ENCODE measurements at places on chromosomes 3 and 15.

GRCh38 chr3:21654662-21655061 is 96.3 kb downstream of the ZNF385D start:
- no peak for DNase-seq

DNA sequence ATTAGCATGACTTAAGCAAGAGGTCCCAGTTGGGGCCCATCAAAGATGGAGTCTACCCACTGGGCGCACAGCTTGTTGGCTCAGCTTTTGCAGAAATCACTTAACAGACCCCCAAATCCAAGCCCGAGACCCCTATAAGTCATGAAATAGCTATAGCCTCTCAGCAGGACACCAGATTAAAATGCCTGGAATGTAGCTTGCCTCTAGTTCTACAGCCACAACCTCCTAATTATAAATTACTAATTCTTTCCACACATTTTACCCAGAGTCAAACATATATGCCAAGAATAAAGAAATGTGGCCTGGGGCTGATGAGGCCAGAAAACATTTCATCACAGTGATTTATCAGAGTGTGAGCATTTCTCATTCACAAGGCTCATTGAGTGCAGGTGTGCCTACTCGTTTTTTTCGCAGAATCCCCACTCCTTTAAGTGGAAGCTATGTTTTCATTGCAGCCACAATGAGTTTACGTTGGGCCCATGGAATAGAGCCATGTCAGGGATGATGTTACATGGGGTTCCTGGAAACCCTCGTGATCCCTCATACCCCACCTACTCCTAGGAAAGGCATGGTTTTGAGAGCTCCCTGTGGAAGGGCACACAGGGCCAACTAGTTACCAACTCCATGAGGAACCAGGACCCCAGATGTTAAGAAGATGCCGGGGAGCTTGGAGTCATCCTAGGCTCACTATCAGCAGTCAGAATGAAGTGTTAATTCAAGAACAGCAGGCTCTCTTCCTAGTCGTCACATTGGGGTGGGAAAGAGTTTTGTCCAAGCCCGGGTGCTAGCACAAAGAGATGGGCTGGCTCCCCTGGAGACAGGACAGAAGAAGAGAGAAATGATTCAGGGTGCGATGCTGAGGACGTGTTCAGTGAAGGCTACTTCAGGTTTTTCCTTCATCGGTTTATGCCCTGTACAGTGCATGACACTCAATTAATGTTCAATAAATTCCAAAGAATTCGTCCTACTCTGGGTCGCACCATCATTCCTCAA is 90.2 kb upstream of the ABHD17C start:
- no peak for DNase-seq

- peak; percentile 78 for DNase-seq
Observed at GRCh38 chr3:187011915-187012314, 81.6 kb downstream of the ST6GAL1 start.

DNA sequence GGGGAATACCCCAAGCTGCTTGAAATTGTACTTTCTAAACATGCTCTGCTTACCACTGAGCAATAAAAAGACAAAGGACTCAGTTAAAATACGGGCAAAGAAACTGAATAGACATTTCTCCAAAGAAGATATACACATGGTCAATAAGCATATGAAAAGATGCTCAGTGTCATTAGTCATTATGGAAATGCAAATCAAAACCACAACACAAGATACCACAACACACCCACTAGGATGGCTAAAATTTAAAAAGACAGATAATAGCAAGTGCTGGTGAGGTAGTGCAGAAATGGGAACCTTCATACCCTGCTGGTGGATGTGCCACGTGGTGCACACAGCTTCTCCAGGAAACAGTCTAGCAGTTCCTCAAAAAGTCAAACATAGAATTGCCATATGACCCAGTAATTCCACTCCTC is 21.3 kb downstream of the LRIG1 start:
- no peak for DNase-seq

GRCh38 chr15:29968895-29969561 is 113.7 kb upstream of the GOLGA8J start:
- DNase-seq: no peak
